ENCODE measurements at places on chromosomes 4 and X.

DNA sequence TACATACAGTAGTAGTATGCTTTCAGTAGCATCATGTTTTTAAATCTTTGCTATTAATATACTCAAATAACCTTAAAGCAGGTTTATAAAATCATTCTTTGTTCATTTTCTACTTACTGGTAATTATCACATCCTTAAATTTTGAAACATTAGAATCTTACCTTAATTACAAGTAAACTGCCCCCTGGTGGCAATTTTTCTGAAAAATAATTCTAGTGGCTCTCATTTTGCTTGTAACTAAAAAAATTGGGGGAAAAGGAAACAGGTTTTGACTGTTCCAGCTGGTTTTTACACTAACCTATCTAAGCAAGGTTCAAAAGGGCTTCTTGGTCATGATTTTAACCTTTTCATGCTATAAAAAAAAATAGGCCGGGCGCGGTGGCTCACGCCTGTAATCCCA is 18.5 kb upstream of the DCAF4L1 start:
- no peak for DNase-seq

GRCh38 chr4:78937837-78938236 is 1.4 kb downstream of the PAQR3 start:
- no peak for DNase-seq

GRCh38 chr4:124523816-124524215 is 188.7 kb downstream of the ANKRD50 start:
- no peak for DNase-seq

DNA sequence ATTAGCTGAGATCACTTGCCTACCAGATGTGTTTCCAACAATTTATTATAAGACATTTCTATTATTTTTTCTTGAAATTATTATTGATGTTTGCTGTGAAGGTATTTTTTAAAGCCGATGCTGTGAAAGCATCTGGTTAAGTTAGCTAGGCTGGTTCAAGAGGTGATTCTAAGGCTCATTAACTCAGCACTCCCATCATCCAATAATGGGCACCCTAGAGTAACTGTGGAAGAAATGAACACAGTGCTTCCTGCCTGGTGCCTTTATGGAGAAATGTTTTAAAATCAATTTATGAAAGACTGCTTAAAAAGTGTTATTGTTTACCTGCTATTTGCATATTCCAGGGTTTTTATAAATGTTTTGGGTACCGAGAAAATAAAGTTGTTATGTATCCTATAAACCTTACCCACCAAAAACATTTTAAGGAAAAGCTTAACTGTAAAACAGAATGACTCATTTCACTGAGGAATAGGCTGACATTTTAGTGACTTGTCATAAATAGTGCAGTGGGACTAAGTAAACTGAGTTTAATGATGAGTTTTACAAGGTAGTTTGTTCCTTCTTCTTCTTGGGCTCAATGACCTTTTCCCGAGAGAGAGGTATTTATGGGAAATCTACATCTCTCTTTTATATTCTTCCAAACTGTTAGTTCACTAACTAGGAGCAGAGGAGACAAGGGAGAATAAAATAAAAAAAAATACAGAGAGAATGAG is 310.0 kb upstream of the AADAT start:
- no peak for DNase-seq

GRCh38 chr4:154254999-154255398 is 236.6 kb downstream of the DCHS2 start:
- DNase-seq: no peak

DNA sequence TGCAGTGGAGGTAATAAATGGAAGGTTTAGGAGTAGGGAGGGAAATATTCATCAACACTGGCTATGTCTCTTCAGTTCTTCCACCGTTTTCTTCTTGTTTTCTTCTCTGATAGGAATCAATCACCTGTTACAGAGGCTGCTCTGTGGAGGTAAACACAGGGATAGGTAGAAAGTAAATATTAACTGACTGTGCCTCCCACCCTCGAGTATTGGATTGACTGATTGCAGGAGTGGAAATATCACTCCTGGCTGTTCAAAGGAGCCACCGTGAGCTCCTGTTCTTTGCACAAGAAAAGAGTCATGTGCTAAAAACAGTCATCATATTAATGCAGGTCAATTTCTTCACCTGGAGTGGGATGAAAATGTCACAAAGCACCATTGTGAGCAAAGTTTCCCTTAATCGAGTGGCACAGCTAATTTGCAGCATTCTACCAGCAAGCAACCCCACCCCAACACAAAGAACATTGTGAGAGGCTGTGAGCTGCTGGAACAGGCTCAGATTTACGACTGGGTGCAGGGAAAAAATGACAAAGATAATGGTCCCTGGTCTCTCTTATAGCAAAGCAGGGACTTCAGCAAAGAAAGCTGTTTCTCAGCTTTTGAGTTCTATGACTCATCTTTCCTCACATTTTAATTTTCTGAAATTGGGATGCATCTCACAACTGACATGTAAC is 113.7 kb upstream of the TSPAN5 start:
- DNase-seq: no peak

GRCh38 chr4:65805936-65806335 is 135.6 kb upstream of the EPHA5 start:
- DNase-seq: no peak

- no peak for DNase-seq
These were observed 54.6 kb upstream of the MAP3K15 start for GRCh38 chrX:19569930-19570329.

- no peak for DNase-seq
These were observed 213.5 kb upstream of the CLNK start for GRCh38 chr4:10898072-10898471.

DNA sequence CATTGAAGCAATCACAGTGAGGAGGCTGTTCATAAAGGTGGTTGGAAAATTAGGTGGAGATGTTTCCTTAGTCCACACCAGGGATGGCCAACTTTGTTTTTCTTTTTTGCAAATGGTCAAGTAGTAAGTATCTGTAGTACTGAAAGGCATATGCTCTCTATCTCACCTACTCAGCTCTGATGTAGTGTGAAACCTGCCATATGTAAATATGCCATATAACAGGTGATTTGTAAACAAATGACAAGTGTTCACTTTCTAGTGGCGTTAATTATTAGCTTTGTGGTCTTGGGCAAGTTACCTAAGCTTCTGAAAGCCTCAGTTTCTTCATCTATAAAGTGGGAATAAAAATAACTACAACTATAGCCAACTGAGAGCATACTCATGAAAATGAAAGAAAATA is 421.4 kb upstream of the LCORL start:
- DNase-seq: no peak

DNA sequence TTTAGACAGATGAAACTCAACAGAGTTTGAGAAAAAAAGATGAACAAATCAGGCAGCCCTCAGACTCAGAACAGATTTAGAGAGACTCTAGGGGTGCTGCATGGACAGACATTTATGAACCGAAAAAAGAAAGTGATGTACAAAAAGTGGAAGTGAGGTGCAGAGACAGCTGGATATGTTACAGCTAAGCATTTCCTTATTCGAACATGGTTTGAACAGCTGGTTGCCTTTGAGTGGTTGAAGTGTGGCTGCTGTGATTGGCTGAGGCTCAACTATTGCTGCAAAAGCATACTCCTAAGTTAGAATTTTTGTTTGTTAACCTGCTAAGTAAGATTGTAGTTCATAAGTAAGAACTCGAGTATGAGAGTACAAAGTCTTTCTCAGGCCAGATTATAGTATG is 331.5 kb upstream of the PABPC4L start:
- DNase-seq: no peak

DNA sequence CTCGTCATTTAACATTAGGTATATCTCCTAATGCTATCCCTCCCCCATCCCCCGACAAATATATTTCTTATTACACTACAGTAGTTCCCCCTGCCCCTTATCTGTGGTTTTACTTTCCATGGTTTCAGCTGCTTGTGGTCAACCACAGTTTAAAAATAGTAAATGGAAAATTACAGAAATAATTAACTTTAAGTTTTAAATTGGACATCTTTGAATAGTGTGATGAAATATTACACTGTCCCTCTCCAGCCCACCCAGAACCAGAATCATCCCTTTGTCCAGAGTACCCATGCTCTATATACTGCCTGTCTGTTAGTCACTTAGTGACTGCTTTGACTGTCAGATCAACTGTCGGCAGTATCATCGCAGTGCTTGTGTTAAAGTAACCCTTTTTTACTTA is 47.4 kb upstream of the VEGFC start:
- DNase-seq: no peak

GRCh38 chr4:145909773-145910172 is 28.9 kb downstream of the ZNF827 start:
- no peak for DNase-seq

GRCh38 chr4:121792966-121793365 is 8.2 kb upstream of the EXOSC9 start:
- no peak for DNase-seq

DNA sequence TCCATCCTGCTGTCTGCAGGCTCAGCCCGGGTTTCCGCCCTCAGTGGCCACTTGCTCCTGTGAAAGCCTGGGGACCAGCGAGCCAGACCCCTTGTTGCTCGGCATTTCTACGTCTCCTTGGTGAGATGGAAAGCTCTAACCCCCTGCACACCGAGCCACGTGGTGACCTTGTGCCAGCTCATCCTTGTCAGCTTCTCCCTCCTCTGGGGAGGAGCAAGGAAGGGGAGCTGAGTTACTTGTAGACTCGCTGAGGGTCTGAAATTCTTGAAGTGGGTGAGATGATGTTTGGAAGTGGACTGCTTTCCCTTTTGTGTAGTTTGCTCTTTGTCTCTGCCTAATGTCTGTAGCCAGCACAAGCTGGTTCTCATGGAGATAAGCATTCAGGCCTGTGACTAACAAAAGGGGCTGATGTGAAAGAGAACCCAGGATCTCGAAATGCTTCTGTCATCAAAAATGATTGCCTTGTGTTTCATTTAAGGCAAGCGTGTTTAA is 29.3 kb downstream of the RGS12 start:
- DNase-seq: no peak

GRCh38 chrX:133661962-133662839 is 246.9 kb upstream of the GPC4 start:
- no peak for DNase-seq

GRCh38 chrX:71954458-71954857 is 43.8 kb downstream of the NHSL2 start:
- DNase-seq: no peak

DNA sequence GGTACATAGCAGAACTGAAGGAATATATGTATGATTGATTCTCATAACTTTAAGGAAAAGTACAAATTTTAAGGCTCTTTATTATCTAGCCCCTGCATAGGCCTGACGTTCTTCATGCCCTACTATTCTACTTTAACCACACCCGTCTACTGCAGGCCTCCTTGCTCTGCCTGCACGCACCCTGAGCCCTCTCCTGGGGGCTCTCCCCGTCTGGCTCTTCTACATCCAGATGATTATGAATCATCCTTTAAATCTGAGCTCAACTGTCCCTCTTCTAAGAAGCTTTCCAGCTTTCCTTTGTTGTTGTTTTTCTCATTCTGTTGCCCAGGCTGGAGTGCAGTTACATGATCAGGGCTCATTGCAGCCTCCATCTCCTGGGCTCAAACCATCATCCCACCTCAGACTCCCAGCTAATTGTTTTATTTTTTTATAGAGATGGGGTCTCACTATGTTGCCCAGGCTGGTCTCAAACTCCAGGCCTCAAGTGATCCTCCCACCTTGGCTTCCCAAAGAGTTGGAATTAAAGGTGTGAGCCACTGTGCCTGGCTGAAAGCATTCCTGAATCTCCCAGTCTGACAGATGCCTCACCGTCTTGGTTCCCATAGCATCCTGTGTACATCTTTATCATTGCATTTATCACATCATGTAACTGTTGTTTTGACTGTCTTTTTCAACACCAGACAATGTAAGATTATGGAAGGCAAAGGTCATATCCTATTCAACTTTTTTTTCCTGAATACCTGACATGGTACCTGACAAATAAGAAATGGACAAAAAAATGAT is 89.2 kb downstream of the WDFY3 start:
- DNase-seq: no peak

- DNase-seq: no peak
These were observed 218.6 kb upstream of the SLC7A11 start for GRCh38 chr4:138460477-138461414.

DNA sequence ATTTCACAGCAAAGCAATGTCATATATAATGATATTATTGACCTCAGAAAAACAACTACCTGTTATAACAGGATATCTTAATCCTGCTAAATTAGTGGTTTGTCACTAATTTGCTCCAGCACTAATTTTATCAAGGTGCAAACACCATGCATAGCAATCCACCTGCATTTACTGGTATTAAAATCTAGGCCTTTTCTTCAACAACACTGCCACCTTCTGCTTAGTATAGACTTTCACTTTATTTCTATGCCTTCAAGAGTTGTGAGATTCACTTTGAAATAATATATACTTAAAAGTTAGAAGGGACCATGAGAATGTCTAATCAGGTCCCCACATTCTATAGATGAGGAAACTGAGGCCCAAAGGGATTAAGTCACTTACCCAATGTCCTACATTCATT is 82.1 kb upstream of the IQCM start:
- no peak for DNase-seq

- DNase-seq: no peak
These were observed 90.7 kb downstream of the WFS1 start for GRCh38 chr4:6360385-6360784.

- no peak for DNase-seq
These were observed 15.5 kb downstream of the LONRF3 start for GRCh38 chrX:118989886-118990285.

DNA sequence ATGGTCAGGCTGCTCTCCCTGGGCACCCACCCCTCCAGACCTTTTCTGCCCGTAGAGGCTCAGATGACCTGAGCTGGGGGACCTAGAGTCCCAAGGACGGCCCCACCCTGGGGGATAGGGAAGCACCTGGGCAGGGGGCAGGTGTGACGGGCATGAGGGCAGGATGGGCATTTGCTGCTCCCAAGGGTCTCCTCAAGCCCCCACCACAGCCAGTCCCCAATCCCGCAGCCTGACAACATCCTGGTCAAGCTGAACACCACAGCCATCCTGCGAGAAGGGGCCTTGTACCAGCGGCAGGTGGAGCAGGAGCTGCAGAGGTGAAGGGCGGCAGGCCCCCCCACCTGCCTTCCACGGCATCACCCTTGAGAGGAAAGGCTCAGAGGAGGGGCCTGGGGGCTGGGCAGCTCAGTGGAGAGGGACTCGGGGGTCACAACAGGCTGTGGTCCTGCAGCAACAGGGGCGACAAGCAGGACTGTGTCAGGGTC is 17.8 kb upstream of the RNF4 start:
- DNase-seq: no peak

DNA sequence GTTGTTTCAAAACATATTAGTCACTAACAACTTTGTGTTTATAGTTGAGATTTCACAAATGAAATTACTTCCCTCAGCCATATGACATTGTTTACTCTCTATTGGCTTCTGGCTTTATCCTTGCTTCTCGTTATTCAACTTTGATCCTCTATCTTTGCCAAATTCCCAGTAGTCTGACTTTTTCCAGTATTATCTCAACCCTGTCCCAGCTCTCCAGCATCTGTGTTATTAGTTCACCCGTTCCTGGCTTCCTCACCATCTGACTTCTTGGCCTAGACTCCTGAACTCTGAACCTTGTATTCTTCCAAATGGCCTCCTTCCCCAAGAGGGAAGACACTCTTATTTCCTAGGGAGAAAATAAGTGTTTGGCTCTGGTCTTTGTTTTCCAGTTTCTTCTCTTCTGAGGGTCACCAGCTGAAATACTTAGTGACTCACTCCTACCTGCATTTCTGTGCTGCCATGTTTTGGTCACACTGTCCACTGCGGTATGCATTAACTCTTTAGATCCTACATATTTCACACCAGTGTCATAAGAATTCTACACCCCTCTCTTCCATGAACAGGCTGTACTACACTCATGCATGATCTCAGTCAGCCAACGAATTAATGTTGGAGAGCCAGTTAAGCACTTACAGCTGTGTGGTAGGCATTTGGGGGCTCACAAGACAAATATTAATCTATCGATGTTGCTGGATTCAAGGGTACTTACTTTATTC is 17.0 kb upstream of the ARHGAP24 start:
- no peak for DNase-seq

GRCh38 chr4:62622089-62622488 is 1422.0 kb downstream of the ADGRL3 start:
- DNase-seq: no peak

Data from stimulated activated CD8-positive, alpha-beta memory T cell treated with anti-CD3 and anti-CD28 coated beads, Interleukin-4, amount 100 ng/mL, for 1 hour (primary cell).